GM18507 (cell line): ENCODE measurements at places on chromosomes 2 and 18.

- no peak for DNase-seq
Observed at GRCh38 chr2:233088972-233089345, 28.8 kb downstream of the INPP5D start.

DNA sequence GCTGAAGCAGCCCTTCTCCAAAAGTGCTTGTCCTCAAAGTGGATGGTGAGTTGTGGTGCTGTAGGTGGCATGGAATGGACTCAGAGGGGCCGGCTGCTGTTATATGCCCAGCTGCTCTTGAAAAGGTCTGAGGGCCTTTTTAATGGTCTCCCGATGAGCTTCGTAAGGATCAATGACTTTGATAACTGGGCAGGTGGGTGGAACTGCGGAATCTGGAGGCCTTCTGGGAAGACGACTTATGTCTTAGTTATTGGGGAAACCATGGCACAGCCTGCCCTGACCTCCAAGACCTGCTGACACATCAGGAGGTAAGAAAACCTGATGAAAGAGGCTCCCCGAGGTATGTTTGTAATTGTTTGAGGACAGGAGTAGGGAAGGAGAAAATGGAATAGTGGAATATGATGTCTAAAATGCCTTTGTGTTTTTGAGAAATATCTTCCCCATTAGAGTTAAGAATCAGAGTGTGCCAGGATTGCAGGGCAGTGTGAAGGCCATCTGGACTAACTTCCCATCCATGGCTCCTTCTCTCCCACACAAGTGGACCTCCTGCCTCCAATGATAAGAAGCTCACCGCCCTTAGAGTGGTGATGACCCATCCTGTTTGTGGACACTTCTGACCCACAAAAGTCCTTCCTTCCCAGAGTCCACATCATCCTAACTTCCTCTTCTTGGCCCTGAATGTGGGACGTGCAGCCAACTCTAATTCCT is 236.1 kb downstream of the FHOD3 start:
- no peak for DNase-seq

DNA sequence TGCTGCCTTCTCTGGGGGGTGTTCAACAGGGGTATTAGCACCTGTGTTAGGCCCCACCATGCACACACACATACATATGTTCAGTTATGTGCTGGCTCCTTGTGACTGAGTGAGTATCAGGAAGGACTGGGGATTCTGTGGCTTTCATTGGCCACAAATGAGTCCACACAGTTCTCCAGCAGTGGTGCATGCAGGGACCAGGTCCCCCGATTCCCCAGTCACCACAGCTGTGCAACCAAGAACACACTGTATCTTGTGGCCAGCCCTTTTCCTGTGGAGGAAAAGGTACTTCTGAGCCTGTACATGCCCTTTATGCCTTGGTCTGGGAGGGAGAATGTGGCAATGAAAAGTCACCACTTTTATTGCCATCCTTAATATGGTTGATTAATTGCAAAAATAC is 74.9 kb upstream of the KLF7 start:
- no peak for DNase-seq

GRCh38 chr2:104868505-104868866 is 14.6 kb downstream of the POU3F3 start:
- DNase-seq: no peak

GRCh38 chr18:21599585-21600525 is 649 bp downstream of the ESCO1 start:
- peak; percentile 42 for DNase-seq

DNA sequence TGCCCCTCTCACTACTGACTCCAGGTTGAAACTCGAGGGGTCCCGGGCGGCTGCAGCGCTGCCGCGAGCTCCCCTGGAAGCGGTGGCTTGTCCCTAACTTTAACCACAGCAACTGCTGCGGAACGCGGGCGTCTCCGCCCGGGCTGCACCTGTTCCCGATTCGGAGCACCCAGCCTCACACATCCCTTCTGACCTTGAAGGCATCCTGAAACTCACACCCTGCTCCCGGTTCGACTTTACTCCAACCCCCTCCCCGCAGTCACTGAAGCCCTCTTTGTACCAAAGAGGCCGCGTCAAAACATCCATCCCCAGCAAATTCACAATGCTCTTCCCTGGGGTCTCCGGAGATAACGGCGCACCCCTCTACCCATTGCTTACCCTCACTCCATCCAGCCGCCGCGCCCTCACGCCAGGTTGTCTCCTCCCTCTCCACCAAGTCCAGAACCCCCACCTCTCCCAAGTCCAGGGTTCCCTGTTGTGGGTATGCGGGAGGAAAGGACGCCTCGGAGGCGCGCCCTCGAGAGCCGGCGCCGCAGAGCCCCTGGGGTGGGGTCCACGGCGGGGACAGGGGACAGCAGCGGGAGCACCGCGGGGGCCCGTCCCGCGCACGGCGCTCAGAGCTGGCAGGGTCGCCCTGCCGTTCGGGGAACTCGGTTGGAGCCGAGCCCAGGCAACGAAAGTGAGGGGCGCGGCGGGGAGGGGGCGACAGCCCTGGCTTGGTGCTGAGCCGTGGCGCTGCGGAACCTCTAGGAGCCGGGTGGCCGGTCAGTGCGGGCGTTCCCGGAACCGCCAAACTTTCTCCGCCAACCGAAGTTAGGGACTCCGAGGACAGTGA is 934 bp downstream of the MYO5B start:
- DNase-seq: no peak

DNA sequence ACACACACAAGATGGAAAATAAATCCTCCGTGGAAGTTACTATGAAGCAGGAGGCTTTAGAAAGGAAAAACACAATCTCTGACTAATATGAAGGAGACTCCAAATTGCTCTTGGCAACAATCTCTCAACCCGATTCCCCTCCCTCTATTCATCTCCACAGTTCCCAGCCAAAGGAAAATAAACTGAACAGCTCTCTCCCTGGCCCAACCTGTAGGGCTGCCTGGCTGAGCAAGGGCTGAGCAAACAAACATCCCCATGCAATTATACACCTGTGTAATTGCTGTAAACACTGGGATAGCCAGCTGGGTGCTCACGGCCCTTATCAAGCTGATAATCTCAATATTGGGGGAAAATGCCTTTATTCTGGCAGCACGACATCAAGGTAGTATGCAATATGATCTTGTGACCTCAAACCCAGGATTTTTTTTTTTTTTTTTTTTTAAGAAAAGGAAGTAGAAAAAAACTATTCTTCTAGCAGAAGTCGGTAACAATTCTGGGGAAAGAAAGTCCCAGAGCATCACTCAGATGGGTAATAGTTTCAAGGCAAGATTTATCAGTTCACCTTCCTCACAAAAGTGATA is 203.3 kb upstream of the SMAD2 start:
- DNase-seq: no peak

GRCh38 chr2:42170619-42171395 is 1.7 kb downstream of the EML4 start:
- DNase-seq: no peak

DNA sequence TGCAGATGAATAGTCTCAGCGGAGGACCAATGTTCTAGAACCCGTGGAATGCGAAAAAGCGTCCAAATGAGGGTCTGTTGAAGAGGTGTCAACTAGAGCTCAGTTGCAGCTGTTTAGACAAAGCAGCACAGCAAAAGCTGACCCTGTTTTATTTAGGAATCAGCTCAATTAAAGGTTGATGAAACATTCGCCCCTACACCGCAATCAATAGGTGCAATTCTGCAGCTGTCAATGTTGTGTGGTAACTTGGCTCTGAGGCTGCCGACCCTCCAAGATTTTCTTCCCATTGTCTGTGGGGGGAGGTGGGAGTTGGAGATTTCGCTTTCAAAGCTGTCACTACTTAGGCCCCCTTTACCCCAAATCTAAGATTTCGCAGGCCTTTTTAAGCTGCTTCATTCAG is 330.0 kb downstream of the ETAA1 start:
- no peak for DNase-seq
